ENCODE measurements at places on chromosomes 7 and 10.
A peak's percentile ranks its signal among the peaks of the same experiment; 100 is the strongest.

- no peak for DNase-seq
Observed at GRCh38 chr7:105611856-105612775, 30.8 kb upstream of the EFCAB10 start.

DNA sequence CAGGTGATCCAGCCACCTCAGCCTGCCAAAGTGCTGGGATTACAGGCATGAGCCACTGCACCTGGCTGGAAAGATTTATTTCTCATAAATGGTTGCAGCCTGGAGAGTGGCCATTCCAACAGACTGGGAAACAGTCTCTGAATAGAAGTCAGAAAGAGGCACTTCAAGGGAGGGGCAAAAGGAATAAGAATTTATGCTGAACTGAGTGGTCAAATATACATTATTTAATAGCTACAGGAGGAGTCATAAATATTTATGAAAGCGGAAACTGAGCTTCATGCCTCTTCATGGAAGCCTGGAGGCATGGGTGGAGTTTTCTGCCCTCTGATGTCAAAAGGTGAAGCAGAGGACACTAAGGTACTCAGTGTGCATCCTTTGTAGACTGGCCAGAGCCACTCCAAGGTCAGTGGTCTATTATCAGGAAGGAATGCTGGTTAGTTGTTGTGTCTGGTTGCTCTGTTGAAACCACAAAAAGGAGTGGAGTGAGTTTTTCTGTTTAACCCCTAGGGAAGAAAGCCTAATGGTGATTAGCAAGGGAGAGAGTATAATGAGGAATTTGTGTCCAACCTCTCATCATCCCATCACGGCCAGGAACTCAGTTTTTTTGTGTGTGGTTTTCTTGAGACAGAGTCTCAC is 9.3 kb upstream of the NRBF2 start:
- no peak for DNase-seq

GRCh38 chr10:26805567-26806245 is 55.1 kb downstream of the ABI1 start:
- no peak for DNase-seq

DNA sequence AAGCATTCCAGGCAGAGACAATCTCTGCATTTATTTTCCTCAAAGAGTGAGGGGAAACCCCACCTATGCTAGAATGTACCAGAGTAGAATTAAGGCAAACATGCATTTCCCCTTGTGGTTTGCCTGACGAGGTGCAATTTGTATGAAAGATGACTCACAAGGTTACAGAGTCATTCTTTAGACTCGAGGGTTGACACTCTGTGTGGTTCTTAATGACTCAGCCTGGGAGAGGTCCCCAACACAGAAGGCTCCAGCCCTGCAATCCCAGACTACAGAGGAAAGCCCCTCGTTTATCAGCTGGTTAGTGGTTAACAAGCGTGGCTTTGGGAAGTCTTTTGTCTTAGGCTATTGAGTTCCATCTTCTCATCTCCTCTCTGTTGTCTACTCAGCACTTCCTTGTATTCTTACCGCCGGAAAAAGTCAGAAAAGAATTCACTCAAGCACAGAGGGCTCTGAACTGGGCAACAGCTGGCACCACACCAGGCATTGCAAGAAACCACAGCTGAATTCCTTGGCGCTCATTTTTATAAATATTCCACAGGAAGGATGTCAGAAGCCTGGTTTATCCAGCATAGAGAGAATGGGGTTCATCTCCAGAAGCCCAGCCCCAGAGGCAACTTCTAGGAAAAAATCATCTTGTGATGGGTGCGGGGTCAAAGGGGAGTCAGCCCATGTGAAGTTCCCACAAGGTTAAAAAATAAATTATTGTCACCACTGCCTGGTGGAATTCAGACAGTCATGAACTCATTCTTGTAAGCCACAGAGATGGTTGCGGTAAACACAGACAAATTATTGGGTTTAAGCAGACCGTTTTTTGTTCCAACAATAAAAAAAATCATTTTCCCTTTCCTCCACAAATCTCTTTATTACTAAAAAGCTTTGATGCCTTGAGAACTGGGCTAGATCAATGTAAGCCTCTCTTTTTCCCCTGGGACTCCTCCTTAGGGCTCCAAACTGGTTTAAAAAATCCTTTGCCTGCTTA is 24.5 kb upstream of the SVIL start:
- DNase-seq = peak; percentile 74

DNA sequence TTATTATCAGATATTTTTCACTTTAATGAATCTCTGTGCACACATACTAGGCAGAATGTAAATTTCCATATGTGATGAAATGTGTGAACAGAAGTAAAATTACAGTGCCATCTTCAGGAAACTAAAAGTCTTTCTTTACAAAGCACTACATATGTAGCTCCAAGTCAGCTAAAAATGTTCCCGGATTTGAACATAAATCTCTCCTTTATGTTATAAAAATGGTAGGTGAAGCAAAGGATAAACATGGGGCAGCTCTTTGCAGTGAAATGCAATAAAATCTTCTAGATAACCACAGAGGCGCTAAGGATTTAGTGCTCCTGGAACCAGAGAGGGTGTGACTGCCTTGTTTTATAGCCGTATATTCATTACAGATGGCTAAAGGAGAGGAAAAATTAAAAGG is 104.9 kb upstream of the C7orf33 start:
- no peak for DNase-seq

DNA sequence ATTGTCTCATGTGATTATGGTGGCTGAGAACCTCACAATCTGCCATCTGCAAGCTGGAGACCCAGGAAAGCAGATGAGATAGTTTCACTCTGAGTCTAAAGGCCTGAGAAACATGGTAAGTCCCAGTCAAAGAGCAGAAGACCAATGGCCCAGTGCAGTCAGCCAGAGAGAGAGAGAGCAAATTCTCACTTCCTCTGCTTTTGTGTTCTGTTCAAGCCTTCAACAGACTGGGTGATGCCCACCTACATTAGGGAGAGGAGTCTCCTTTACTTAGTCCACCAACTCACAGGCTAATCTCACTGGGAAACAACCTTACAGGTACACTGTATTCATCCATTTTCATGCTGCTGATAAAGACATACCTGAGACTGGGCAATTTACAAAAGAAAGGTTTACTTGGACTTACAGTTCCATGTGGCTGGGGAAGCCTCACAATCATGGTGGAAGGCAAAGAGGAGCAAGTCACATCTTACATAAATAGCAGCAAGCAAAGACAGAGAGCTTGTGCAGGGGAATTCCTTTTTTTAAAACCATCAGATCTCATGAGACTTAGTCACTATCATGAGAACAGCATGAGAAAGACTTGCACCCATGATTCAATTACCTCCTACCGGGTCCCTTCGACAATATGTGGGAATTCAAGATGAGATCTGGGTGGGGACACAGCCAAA is 4.7 kb upstream of the FRMPD2 start:
- no peak for DNase-seq
